ENCODE measurements at places on chromosomes 4 and X.

- DNase-seq, result peak; percentile 12
These were observed 146.4 kb upstream of the DIAPH2 start for GRCh38 chrX:96538104-96538725.

DNA sequence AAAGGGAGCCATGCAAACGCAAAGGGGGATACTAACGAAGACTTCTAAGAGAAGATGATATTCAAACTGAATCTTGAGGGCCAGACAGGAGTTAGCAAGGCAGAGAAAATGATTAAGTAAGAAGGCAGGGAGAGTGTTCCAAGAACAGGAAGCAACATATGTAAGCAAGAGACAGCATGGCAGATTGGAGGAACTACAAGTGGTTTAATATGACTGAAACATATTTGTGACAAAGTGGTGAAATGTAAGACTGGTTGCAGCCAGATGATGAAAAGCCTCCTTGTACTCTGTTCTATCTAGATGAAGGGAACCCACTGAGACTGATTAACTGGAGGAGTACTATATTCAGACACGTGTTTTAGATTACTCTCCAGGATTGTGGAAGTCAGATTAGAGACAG, 116.6 kb upstream of the DIAPH2 start:
- DNase-seq, result no peak

DNA sequence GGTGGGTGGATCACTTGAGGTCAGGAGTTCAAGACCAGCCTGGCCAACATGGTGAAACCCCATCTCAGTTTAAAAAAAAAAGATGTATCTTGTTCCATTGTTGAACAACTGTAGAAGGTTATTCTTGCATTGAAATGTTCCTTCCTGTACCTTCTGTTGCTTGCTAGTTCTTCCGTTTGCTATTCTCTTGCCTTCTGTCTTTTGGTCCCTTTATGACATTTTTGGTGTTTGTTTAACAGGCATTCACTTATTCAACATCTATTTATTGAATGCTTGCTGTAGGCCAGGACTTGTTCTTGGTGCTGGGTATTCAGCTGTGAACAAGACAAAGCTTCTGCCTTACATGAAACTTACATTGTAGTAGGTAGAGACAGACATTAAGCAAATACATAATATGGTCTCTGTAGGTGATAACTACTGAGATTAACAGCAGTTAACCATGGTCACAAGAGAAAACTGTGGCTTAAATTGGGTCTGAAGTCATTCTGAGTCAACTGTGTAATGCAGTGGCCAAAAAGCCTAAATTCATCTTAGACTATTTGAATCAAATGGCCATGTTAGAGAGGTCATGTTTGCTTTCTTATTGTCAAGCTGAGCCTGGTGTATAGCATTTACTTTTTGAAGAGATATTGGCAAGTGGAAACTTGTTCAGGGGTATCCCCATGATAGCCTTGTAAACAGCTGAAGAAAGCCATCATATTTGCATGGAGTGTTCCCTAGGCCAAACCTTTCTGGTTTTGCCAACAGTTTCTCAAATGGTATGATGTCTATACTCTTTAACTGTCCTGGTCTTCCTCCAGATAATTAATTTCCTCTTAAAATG, 35.6 kb downstream of the GAB1 start:
- no peak for DNase-seq

DNA sequence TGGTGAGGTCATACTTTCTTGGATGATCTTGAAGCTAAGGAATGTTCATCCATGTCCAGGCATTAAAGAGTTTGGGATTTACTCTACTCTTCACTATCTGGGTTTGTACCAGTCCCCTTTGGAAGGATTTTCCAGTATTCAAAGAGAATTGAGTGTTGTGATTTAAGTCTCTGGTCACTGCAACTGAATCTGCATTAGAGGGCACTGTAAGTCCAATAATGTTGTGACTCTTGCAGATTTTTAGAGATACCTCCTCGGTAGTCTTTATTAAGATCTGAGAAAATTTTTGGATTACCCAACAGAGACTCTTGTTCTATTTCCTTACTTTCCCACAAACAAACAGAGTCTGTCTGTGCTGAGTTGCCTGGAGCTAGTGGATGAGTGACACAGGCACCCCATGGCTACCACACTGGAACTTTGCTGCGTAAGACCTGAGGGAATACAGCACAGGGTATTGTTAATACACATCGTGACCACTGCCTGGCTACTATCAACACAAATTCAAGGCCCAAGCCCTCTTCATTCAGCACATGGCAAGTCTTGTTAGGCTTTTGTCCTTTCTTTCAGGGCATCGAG, 357.1 kb upstream of the KLHL4 start:
- no peak for DNase-seq

GRCh38 chrX:87728024-87728423, 210.4 kb downstream of the KLHL4 start:
- DNase-seq, result no peak

DNA sequence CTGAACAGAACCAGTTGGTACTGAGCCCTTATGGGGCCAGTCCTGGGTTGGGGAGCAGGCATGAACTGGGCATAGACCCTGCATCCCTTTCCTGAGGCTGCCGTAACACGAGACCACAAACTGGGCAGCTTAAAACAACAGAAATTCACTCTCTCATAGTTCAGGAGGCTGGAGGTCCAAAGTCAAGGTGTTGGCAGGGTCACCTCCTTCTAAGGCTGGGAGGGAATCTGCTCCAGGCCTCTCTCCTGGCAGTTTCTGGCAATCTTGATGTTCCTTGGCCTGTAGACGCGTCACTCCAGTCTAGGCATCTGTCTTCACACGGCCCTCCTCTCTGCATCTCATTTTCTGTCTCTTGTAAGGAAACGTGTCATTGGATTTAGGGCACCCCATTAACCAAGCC, 19.8 kb upstream of the SORCS2 start:
- DNase-seq, result no peak

DNA sequence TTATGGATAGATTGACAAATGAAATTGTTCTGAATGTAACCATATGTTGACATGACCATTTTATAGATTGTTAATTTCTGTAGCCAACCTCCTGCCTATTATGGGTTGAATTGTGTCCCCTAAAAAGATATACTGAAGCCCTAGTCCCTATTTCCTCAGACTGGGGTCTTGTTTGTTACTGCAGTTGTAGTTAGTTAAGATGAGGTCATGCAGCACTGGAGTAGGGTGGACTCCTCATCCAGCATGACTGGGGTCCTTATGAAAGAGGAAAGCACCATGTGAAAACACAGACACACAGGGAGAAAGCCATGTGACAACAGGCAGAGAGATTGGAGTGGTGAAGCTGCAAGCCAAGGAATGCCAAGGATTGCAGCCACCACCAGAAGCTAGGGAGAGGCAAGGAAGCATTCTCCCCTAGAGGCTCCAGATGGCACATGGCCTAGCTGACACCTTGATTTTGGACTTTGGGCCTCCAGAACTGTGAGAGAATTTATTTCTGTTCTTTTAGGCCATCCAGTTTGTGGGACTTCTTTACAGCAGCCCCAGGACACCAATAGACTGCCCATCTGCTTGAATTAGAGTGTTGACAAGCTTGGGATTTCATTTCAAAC, 14.0 kb downstream of the MTM1 start:
- no peak for DNase-seq

GRCh38 chr4:4216648-4217047, 10.1 kb downstream of the OTOP1 start:
- DNase-seq, result no peak

GRCh38 chr4:98908703-98909262, 20.1 kb downstream of the EIF4E start:
- no peak for DNase-seq

DNA sequence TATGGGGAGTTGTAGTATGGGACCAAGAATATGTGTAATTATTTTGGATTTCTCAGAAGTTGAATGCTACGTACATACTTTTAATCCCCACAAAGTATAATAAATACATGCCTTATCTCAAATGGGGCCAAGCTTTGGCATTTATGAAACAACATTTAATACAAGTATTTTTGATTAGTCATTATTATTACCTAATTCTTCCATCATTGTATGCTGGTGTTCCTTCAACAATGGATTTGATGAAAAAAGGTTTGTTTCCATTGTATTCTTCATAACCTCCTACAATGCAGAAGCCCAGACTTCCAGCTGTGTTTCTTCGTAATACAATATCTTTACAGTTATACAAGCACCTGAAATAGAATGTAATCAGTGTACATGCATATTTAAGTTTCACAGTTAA, 83.8 kb downstream of the FIP1L1 start:
- DNase-seq, result no peak

GRCh38 chr4:169774466-169775445, 17.0 kb upstream of the HPF1 start:
- no peak for DNase-seq

DNA sequence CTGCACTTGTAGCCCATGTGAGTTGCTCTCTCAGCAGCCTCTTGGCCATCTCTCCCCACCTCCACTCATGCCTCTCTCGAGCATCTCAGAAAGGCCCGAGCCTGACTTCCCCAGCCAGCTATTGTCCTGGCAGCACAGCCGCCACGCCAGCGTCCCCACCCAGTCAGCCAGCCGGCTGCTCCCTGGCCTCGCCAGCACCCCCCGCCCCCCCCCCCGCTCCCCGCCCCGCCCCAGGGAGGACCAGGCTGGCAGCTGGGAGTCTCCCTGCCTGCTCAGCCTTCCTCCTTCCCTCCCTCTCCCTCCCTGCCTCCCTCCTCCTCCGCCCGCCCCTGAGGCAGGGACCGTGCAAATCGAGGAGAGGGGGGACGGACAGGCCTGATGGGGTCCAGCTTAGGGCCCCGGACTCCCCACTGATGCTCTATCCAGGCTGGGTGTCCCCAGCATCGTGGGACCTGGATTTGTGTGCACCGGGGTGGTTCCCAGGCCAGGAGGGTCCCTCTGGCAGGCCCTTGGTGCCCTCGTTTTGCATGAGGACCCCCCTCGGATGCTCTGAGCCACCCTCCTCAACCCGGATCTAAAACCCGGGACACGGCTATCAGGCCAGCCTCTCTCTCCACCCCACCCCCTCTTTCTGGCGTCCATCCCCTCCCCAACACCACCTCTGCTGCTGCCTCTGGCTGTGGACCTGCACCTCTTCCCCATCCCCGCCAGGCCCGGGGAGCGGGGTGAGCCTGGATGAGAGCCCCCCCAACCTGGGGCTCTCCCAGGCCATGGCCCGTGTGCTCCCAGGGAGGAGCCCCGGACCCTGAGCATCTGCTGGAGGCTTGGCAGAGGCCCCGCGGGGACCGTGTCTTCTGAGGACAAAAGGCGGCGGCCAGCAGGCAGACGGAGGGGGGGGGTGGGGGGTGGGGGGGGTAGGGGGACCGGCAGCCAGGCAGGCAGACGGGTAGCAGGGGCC, at the start of gene GPR173:
Gene GPR173, plus strand, starts transcription at position 621 of the 958 bp plus-strand sequence. CDS start 27,833 bp downstream, outside the sequence.
- no peak for DNase-seq

- no peak for DNase-seq
These were observed 53.5 kb upstream of the NPFFR2 start for GRCh38 chr4:71978210-71978835.

- no peak for DNase-seq
These were observed 58.5 kb downstream of the CRLF2 start for GRCh38 chrX:1153940-1154339.

DNA sequence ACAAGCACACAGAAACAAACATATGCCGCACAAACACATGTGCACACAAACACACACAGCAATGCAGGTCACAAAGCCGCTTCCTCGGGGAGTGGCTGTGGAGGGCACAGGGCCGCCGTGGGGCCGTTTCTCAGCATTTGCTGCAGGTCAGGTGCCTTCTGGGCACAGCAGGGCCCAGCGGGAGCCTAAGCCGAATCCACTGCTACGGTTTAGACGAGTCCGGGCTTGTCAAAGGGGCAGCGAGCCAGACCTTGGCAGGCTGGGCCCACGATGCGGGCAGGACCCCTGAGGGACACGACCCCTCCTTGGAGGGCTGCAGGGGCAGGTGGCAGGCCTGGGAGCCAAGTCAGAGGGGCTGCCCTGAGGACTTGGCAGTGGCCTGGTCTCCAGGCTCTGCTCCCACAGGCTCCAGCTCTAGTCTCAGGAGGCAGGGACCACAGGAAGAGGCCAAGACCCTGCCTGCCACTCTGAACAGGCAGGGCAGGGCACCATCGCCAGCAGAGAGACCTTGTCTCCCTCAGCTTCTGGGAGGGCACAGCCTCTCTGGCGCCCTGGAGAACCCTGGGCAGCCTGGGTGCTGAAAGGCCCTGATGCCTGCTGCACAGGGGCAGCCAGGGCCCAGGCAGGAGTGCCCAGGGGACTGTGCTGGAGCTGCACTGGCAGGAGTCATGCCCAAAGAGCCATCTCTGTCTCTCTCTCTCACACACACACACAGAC, 5.5 kb upstream of the ATP2B3 start:
- no peak for DNase-seq

GRCh38 chrX:139825618-139826017, 107.2 kb downstream of the ATP11C start:
- no peak for DNase-seq

- DNase-seq, result peak; percentile 87
These were observed at the start of gene ANXA3 for GRCh38 chr4:78551420-78552351. TSS of gene ANXA3 (plus strand) at chr4:78551770. CDS start at chr4:78554474, 2,704 bp downstream.

GRCh38 chr4:184807797-184808712, 17.7 kb downstream of the ACSL1 start:
- no peak for DNase-seq

DNA sequence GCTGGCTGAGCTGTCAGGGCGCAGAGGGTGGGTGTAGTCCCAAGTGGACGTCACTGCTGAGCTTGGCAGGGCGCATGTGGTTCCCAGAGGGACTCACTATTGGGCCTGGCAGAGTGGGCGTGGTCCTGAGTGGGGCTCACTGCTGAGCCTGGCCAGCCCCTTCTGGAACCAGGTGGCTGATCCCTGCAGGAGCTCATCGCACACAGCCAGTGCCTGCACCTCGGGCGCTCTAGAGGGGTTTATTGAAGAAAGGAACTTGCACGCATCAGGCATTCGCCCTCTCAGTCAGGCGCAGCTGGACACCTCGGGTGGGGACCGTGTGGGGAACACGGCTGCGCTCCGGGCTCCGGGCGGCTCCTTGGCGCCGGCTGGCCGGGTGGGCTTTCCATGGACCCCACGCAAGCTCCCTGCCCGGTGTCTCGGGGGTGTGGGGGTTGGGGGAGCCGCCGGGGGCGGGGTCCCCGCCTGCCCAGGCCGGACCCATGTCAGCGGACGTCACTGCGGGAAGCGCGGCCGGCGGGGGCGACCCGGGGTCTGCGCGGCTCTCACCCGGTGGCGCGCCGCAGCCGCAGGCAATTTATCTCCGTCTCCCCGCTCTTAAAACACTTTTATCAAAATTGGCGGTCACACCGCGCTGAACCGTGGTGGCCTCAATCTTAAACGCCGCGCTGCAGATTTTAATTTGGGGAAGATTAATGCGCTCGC, 65.4 kb upstream of the NKX1-1 start:
- DNase-seq, result peak; percentile 24

DNA sequence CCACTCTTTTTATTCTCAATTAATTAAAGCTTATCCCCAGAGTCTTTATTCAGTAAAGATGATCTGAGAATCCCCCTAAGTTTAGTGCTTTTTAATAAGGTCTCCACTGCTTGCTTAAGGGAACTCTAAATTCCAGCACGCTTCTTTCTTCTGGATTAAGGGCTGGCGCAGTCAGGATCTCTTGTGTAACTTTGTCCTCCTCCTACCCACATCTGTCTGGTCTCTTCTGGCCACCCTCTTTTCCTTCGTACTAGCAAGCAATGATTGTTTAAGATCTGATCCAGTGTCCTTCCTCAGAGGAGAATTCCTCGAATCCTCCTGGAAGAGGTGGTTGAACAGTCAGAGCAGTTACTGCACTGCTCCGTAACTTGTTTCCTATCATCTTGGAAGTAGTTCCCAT, 14.0 kb upstream of the PAQR3 start:
- no peak for DNase-seq

- no peak for DNase-seq
These were observed 1710.3 kb upstream of the PCDH7 start for GRCh38 chr4:29009908-29010307.

- no peak for DNase-seq
These were observed 359.5 kb upstream of the FGF16 start for GRCh38 chrX:77087529-77088169.

- DNase-seq, result no peak
These were observed 62.7 kb upstream of the SHOX start for GRCh38 chrX:567891-568290.

GRCh38 chr4:123821861-123822260, 425.3 kb downstream of the SPRY1 start:
- DNase-seq, result no peak
